Ascending aorta (tissue), 2 donors: ENCODE measurements at places on chromosomes 6 and 20. TPM values are rescaled to one million over a fixed set of nuclear protein-coding genes. Genes with fewer than 3 reads are reported as not detected.

GRCh38 chr6:16947375-16948015 lies 154.4 kb upstream of the STMND1 start:
- no peak for DNase-seq
- H3K27ac ChIP-seq = no peak overlapping the region
- no peaks in the 10 kb centered on the region for H3K27me3 ChIP-seq
- no peaks in the 10 kb centered on the region for H3K36me3 ChIP-seq
- H3K4me1 ChIP-seq = no peaks in the 10 kb centered on the region
- no peak overlapping the region for H3K4me3 ChIP-seq

- H3K4me1 ChIP-seq = peaks cover 1% of the 10 kb centered on the region
- no peak overlapping the region for H3K27ac ChIP-seq
These were observed 526.6 kb upstream of the JAG1 start for GRCh38 chr20:11200423-11200822.

GRCh38 chr6:88494401-88495140 lies 328.4 kb upstream of the CNR1 start:
- no peaks in the 10 kb centered on the region for H3K27me3 ChIP-seq
- H3K4me3 ChIP-seq = no peak overlapping the region

DNA sequence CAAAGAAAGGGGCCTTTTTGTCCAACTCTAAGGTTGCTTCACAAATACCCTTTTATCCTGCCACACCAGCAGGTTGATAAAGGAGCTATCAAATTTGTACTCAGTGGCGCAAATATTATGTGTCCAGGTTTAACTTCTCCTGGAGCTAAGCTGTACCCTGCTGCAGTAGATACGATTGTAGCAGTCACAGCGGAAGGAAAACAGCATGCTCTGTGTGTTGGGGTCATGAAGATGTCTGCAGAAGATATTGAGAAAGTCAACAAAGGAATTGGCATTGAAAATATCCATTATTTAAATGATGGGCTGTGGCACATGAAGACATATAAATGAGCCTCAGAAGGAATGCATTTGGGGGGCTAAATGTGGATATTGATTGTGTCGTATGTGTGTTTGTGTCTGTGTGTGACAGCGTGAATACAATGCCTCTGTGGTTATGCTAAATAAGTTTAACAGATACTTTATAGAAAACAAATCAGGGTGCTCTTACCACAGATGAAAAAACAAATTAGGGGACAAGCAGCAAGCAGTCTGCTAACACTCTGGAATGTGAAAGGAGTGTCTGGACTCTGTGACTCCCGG lies 33.6 kb downstream of the HM13 start:
- H3K27me3 ChIP-seq = no peaks in the 10 kb centered on the region
- peaks cover 56% of the 10 kb centered on the region for H3K36me3 ChIP-seq
- no peaks in the 10 kb centered on the region for H3K4me1 ChIP-seq
- no peak for DNase-seq

- H3K27me3 ChIP-seq = no peaks in the 10 kb centered on the region
- no peak overlapping the region for H3K27ac ChIP-seq
- no peak for DNase-seq
- H3K36me3 ChIP-seq = no peaks in the 10 kb centered on the region
These were observed 18.4 kb downstream of the CD83 start for GRCh38 chr6:14135893-14136539.

- H3K27me3 ChIP-seq = no peaks in the 10 kb centered on the region
- no peaks in the 10 kb centered on the region for H3K36me3 ChIP-seq
- no peak overlapping the region for H3K4me3 ChIP-seq
- no peak for DNase-seq
These were observed 552.1 kb downstream of the PKHD1 start for GRCh38 chr6:51535327-51535726.

GRCh38 chr6:90495216-90495817 lies 91.6 kb downstream of the MAP3K7 start:
- DNase-seq = no peak
- no peak overlapping the region for H3K4me3 ChIP-seq
- H3K4me1 ChIP-seq = no peaks in the 10 kb centered on the region
- no peak overlapping the region for H3K27ac ChIP-seq
- no peaks in the 10 kb centered on the region for H3K27me3 ChIP-seq

DNA sequence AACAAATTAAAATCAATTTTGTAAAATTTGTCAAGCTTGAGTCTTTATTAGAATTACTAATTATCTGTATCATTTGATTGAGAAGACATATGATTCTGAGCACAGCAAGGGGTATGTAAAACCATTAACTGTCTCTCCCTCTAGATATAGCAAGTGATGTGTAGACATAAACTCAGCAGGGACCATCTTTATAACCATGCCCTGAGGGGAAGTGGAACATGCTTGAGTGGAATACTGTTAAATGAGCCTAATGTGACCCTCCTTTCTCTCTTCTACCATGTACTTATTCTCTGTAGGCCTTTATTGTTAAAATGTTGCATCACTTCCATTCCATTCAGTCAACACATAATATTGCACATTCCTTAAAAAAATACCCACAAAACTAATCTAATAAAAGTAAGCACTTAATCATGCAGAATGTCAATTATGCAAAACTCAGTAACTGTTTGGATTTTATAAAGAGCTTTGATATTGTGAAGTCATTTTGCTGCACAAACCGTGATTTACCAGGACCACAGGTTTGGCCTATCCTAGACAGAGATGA lies 896.6 kb upstream of the MANEA start:
- no peaks in the 10 kb centered on the region for H3K36me3 ChIP-seq
- H3K27me3 ChIP-seq = no peaks in the 10 kb centered on the region
- no peak overlapping the region for H3K27ac ChIP-seq
- H3K4me1 ChIP-seq = no peaks in the 10 kb centered on the region

- no peak overlapping the region for H3K27ac ChIP-seq
- H3K36me3 ChIP-seq = no peaks in the 10 kb centered on the region
- H3K27me3 ChIP-seq = peaks cover 6% of the 10 kb centered on the region
- H3K4me3 ChIP-seq = no peak overlapping the region
- DNase-seq = no peak
- no peaks in the 10 kb centered on the region for H3K4me1 ChIP-seq
These were observed 69.3 kb upstream of the SLCO4A1 start for GRCh38 chr20:62572980-62573379.

- no peak overlapping the region for H3K4me3 ChIP-seq
- no peak for DNase-seq
- no peaks in the 10 kb centered on the region for H3K36me3 ChIP-seq
- no peak overlapping the region for H3K27ac ChIP-seq
These were observed 13.3 kb upstream of the ITPR3 start for GRCh38 chr6:33607784-33608161.

DNA sequence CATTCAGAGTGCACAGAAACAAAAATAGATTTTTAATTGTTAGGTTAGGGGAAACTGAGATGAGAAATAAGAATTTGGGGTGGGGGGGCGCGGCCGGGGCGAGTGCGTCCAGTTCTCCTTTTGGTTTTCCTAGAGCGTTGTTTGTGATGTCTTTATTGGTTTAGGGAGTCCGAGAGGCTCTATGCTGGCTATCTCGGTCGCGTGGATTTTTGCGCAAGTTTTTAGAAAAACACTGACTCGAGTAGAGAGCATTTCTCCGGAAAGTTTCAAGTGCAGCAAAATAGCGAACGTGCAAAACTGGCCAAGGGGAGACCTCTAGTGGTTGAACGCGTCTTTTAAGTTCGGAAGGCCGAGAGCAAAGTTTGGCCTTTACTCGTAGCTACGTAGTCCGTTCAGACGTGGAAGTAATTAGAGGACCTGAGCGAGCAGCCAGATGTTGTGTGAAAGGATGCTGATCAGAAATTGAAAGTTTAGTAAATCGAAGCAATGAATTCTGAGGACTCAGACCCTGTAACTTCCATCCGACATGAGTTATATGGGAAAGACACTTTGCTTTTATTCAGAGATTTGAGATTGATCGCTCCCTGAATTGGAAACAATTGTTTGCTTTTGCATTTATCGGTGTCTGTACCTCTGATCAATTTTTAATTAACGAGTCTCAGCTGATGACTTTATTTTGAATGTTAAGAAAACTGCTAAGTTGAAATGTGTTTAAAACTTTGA lies 2.7 kb downstream of the L3MBTL3 start:
- no peaks in the 10 kb centered on the region for H3K36me3 ChIP-seq
- H3K4me3 ChIP-seq = peak overlapping the region; percentile 93
- no peaks in the 10 kb centered on the region for H3K4me1 ChIP-seq

DNA sequence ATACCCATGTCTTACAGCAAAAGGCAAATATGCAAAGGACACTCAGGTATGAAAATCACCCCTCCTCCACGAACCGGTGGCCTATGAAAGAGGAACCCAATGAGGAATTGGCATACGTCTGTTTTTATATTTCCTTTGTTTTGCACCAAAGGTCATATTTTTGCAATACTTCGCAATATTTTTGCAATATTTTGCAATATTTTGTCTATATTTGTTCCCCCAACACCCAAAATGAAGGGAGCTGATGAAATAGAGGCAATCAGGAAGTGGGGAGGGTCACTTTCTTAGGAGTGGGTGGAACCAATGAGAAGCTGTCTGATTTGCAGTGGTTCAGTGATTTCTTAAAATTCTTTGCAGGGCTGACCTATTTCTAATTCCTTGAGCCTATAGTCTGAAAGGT lies 296.8 kb upstream of the TSHZ2 start:
- DNase-seq = no peak
- no peaks in the 10 kb centered on the region for H3K36me3 ChIP-seq
- no peak overlapping the region for H3K27ac ChIP-seq
- no peaks in the 10 kb centered on the region for H3K27me3 ChIP-seq

- H3K27me3 ChIP-seq = no peaks in the 10 kb centered on the region
- H3K4me3 ChIP-seq = no peak overlapping the region
- no peak for DNase-seq
- no peaks in the 10 kb centered on the region for H3K4me1 ChIP-seq
- H3K36me3 ChIP-seq = no peaks in the 10 kb centered on the region
These were observed 131.6 kb downstream of the COL9A1 start for GRCh38 chr6:70171236-70171635.

DNA sequence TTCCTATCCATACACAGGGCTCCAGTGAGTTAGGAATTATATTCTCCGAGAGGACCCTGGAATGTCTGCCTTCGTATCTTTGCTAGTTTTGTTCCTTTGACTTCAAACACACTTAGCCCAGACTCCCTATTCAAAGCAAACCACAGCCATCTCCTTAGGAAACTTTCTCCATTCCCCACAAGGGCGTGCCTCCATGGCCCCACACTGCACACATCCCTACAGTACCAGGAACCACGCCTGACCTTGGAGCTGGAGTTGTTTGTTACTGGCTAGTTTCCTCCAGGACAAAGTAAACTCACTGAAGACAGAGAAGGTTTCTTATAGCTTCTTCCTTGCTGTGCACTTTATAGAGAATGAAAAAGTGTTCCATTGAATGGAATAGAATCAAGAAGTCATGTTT lies 412.8 kb upstream of the AGPAT4 start:
- no peak for DNase-seq
- no peak overlapping the region for H3K27ac ChIP-seq
- H3K4me1 ChIP-seq = no peaks in the 10 kb centered on the region
- H3K36me3 ChIP-seq = no peaks in the 10 kb centered on the region

GRCh38 chr6:140043762-140044378 lies 669.4 kb upstream of the CITED2 start:
- H3K27me3 ChIP-seq = no peaks in the 10 kb centered on the region
- DNase-seq = no peak
- H3K27ac ChIP-seq = no peak overlapping the region
- H3K4me1 ChIP-seq = no peaks in the 10 kb centered on the region
- H3K36me3 ChIP-seq = no peaks in the 10 kb centered on the region

GRCh38 chr6:168493976-168494375 lies 53.0 kb downstream of the SMOC2 start:
- H3K4me3 ChIP-seq = no peak overlapping the region
- no peaks in the 10 kb centered on the region for H3K27me3 ChIP-seq
- no peaks in the 10 kb centered on the region for H3K4me1 ChIP-seq
- no peak for DNase-seq
- no peaks in the 10 kb centered on the region for H3K36me3 ChIP-seq
- H3K27ac ChIP-seq = no peak overlapping the region

DNA sequence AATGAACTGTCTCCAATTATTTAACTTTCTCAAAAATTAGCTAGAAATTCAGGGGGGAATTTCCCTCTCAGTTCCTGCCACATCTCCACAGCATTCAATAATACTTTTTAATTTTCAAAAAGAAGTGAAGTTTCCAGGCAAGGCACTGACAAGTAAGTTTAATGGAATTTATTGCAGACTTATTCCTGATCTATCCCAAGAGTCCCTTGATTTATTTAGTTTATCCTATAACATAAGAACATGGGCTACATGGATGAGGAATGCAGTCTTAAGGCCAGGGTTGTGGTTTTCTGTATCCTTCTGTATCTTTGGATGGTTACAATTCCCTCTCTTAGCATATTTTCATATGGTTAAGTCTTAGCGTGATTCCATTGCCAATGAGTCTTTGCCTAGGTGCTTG lies 126.5 kb downstream of the TSHZ2 start:
- no peaks in the 10 kb centered on the region for H3K4me1 ChIP-seq
- H3K36me3 ChIP-seq = no peaks in the 10 kb centered on the region
- no peak overlapping the region for H3K27ac ChIP-seq
- H3K27me3 ChIP-seq = no peaks in the 10 kb centered on the region
- no peak for DNase-seq

- H3K4me1 ChIP-seq = peaks cover 19% of the 10 kb centered on the region
- no peak for DNase-seq
- peak overlapping the region; percentile 83 for H3K27ac ChIP-seq
- no peaks in the 10 kb centered on the region for H3K27me3 ChIP-seq
These were observed 8.7 kb upstream of the IFNGR1 start for GRCh38 chr6:137227871-137228302.

- H3K27me3 ChIP-seq = no peaks in the 10 kb centered on the region
- peak overlapping the region; percentile 63 for H3K27ac ChIP-seq
- peaks cover 3% of the 10 kb centered on the region for H3K4me1 ChIP-seq
- no peak for DNase-seq
These were observed 45.1 kb upstream of the NEDD9 start for GRCh38 chr6:11277275-11278206.

DNA sequence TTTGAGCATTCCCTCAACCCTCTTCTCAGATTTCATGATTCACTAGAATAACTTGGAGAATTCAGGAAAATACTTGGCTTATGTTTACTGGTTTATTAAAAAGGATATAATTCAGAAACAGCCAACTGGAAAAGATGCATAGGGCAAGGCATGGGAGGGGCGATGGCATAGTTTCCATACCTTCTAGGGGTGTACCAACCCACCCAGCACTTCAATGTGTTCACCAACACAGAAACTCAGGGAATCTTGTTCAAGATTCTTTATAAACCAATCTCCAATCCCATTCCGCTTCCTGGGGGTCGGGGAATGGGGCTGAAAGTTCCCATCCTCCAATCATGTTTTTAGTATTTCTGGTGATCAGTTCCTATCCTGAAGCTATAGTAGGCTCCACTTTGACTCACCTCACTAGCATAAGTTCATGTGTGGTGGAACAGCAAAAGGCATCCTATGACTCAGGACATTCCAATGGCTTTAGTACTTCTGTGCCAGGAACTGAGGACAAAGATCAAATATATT lies 164.4 kb downstream of the SIM1 start:
- no peaks in the 10 kb centered on the region for H3K4me1 ChIP-seq
- H3K27me3 ChIP-seq = no peaks in the 10 kb centered on the region
- H3K4me3 ChIP-seq = no peak overlapping the region
- H3K36me3 ChIP-seq = no peaks in the 10 kb centered on the region
- no peak for DNase-seq
- H3K27ac ChIP-seq = no peak overlapping the region

Gene ENPP1
- total RNA-seq = 4.5 TPM

Gene ZSWIM1
- 3.5 TPM for total RNA-seq

Gene LAMA4
- 49.0 TPM for total RNA-seq

Gene CTSA
- total RNA-seq = 82.0 TPM

Gene FILIP1
- 13.6 TPM for total RNA-seq
